ENCODE measurements at places on chromosomes 6 and 20. TPM values are rescaled to one million over a fixed set of nuclear protein-coding genes. Genes with fewer than 3 reads are reported as not detected.

- no peak for DNase-seq
These were observed 52.8 kb upstream of the RUNX2 start for GRCh38 chr6:45275358-45275757.

DNA sequence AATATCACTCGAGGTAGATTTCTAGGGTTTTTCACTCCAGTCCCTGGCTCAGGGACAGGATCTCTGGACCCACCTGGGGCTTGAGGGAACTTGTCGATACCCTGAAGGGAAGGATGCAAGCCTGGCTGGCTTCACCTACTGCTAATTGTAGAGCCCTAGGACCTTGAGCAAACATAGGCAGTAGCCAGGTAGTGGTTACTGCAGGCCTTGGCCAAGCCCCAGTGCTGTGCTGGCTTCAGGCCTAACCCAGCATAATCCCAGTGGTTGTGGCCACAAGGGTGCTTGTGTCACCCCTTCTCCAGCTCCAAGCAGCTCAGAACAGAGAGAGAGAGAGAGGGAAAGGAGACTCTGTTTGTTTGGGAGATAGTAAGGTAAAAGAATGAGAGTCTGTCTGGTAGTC lies 5.8 kb upstream of the MCM9 start:
- DNase-seq: no peak

GRCh38 chr6:7260291-7261031 lies 52.5 kb downstream of the SSR1 start:
- no peak for DNase-seq

- no peak for DNase-seq
These were observed 156.9 kb downstream of the ASCC3 start for GRCh38 chr6:100724222-100724621.

- peak; percentile 34 for DNase-seq
These were observed 139.4 kb downstream of the RNGTT start for GRCh38 chr6:88823998-88824397.

DNA sequence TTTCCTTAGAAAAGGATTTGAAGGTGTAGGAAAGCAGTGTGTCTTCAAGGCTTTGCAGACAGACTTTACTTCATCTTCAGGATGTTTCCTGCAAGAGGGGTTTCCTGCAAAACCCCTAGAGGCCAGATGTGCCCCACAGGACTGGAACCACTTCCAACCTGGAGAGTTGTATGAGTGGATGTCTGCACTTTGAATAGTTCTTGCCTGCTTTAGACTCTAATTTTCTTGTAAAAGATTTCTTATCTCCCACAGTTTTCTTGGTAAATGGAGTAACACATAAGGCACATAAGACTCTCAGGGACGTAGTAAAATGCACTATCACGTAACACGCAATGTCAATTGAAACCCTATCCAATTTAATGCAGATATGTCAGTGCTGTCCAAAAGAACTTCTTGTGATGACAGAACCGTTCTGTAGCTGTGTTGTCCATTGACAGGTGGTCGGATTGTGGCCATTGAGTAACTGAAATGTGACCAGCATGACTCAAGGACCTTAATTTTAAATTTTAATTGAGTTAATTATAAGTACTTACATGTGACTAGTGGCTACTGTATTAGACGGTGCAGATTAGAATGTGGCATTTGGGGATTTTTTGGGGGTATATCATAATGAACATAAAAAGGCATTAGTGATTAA lies 118.7 kb downstream of the JARID2 start:
- no peak for DNase-seq

- peak; percentile 43 for DNase-seq
These were observed 8.7 kb upstream of the HLA-E start for GRCh38 chr6:30480536-30481156.

- DNase-seq: no peak
These were observed 83.8 kb downstream of the GCLC start for GRCh38 chr6:53461041-53461656.

DNA sequence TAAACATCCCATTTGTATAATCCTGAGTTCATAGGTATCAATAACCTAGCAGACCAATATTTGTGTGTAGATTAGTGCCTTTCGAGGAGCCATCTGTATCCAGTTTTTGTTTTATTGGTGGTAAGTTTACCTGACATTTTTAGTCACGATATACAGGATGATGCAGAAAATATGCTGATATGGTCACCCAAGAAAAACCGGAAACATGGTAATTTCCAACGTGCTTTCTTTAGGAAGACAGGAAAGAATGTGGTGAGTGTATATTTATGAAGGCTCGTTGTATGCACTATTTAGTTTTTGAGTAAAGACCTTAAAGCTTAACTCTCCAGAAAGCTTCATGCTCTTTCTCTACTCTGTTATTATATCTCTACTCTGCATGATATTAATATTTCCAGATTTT lies 180.2 kb upstream of the PHACTR1 start:
- no peak for DNase-seq

- no peak for DNase-seq
These were observed 1.7 kb upstream of the RTEL1 start for GRCh38 chr20:63656451-63656850.

GRCh38 chr6:161319231-161319630 lies 45.4 kb upstream of the AGPAT4 start:
- DNase-seq: no peak

GRCh38 chr20:63071541-63072181 lies 64.9 kb upstream of the BHLHE23 start:
- DNase-seq: peak; percentile 72

Gene BMP6
- total RNA-seq: not detected

Gene SAMHD1
- 355 TPM for total RNA-seq

Gene ECT2L
- not detected for total RNA-seq

Gene CLVS2
- total RNA-seq: not detected

Gene TRIM31
- total RNA-seq: not detected

Gene ASIP
- not detected for total RNA-seq
